ENCODE measurements at places on chromosomes 7 and 10. TPM values are rescaled to one million over a fixed set of nuclear protein-coding genes. Genes with fewer than 3 reads are reported as not detected.

PROSER2 gene
- 2.1 TPM for total RNA-seq

GNAT3 gene
- total RNA-seq, result not detected

RELN gene
- 0.12 TPM for total RNA-seq

HOXA7 gene
- total RNA-seq, result not detected

SUN3 gene
- total RNA-seq, result not detected

PPA1 gene
- total RNA-seq, result 129 TPM

ITGA8 gene
- total RNA-seq, result 13.8 TPM

DUS4L gene
- 1.8 TPM for total RNA-seq

ACSL5 gene
- 18.5 TPM for total RNA-seq

KLF14 gene
- not detected for total RNA-seq

STAG3 gene
- total RNA-seq, result 0.87 TPM

CYP26A1 gene
- not detected for total RNA-seq

EGR2 gene
- total RNA-seq, result 3.7 TPM
